Bronchial epithelial cell (primary cell): ENCODE measurements at places on chromosomes 2 and 18. TPM values are rescaled to one million over a fixed set of nuclear protein-coding genes. Genes with fewer than 3 reads are reported as not detected.
A peak's percentile ranks its signal among the peaks of the same experiment; 100 is the strongest.

DNA sequence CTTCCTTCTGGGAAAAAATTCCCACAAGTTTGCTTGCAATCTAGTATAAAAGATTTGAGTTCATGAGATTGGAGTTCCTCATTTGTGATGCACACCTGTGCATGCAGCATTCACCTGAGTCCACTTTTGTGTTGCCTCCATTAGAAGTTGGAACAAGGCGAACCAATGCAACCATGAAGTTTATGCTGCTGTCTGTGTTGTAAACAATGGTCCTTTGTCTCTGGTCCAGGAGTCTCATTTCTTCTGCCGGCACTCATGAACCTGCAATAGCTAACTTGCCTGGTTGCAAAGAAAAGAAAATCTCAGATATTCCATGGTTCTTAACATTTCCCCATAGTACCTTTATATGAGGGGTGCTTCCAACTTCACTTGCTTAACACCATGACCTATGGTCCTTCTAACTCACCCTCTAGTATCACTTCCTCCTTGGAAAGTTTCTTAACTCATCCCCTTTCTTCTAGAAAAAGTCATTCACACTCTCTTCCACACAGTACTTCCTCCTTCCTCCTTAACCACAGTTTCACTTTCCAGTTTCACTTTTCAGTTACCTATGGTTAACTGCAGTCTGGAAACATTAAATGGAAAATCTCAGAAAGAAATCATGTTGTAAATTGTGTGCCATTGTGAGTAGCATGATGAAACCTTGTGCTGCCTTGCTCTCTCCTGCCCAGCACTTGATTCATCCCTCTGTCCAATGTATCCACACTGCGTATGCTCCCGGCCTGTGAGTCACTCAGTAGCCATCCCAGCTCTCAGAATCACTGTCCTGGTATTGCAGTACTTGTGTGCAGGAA is 128.8 kb upstream of the TRIB2 start:
- peak; percentile 92 for DNase-seq

Gene OSR1
- 1.3 and 1.7 TPM in 2 replicates for total RNA-seq

Gene FAM237A
- total RNA-seq: not detected in 2 replicates

DNA sequence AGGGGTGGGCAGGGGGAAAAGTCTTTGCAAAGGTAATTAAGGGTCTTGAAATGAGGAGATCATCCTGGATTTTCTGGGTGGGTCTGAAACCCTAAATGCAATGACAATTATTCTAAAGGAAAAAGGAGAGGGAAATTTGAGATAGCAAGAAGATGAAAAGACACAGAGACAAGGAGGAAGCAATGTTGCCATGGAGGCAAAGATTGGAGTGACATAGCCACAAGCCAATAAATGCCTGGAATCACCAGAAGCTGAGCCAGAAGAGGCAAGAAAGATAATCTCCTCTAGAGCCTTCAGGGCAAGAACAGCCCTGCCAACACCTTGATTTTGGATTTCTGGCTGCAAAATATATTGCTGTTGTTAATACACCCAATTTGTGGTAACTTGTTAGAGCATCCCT is 1246.3 kb upstream of the PIK3C3 start:
- peak; percentile 3 for DNase-seq

- DNase-seq: peak; percentile 44
These were observed 62.5 kb downstream of the RPIA start for GRCh38 chr2:88753833-88754584.
